GM03348 (cell line): ENCODE measurements at places on chromosomes 3 and 15.
A peak's percentile ranks its signal among the peaks of the same experiment; 100 is the strongest.

DNA sequence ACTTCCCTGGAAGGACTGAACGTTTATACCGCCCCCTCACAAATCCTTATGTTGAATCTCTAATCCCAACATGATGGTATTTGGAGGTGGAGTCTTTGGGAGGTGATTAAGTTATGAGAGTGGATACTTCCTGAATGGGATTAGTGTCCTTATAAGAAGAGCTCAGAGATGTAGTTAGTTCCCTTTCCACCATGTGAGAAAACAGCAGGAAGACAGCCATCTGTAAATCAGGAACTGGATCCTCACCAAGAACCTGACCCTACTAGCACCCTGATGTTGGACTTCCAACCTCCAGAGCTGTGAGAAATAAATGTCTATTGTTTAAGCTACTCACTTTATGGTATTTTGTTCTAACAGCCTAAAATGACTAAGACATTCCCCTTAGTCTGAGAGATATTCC, 33.3 kb upstream of the SACM1L start:
- DNase-seq, result no peak

DNA sequence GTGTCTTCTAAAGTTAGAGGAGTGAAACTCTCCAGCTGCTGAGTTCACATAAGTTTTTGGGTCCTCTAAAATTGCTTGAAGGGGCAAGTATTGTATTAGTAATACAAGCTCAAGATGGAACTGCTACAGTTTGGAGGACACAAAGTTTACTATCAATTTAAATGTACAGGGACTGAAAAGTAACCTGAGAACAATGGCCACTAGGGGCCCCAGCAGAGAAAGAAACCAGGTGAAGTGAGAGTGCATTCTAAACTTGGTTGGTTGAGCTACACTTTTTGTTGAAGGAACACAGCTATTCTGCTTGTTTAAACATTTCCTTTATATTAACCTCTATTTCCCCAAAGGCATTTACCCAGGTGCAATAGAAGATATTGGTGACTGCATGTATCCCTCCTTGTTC, 755.5 kb downstream of the GBE1 start:
- no peak for DNase-seq

DNA sequence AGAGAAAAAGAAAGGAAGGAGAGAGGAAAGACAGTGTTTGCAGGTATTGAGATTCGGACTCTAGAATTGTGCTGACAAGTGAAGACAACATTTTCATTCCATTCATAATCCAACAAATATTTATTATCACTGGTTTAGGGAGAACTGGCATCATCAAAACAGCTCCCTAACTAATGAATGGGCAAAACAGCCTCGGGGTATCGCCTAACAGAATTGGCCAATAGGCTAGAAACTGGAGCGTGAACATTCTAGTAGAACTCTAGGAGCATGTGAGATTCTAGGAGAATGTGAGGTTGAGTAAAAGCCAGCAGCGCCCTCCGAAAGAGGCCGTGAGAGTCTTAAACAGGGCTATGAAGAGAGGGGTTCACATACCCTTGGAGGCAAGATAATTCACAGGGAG, 221.8 kb upstream of the WNT5A start:
- DNase-seq, result no peak

DNA sequence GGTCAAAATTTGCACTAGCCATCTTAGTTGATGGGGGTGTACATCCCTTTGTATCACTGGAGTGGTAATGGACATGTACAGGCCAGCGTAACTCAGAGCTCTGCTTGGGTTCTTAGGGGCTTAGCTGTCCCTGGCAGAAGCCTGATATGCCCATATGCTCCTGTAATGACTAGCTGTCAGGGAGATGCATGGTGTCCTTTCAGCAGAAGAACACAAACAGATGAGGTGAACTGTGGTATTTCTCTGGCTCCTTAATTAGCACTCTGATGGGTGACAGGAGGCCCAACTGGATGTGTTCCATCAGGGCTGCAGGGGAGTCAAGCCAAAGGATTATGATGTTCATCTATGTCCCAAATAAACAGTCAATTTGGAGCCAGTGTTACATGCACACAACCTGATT, 774.5 kb downstream of the AGBL1 start:
- DNase-seq, result no peak

- DNase-seq, result peak; percentile 78
These were observed 6.3 kb downstream of the LRRC31 start for GRCh38 chr3:169863458-169863899.

- no peak for DNase-seq
These were observed 479.2 kb downstream of the LPP start for GRCh38 chr3:188633206-188633605.

DNA sequence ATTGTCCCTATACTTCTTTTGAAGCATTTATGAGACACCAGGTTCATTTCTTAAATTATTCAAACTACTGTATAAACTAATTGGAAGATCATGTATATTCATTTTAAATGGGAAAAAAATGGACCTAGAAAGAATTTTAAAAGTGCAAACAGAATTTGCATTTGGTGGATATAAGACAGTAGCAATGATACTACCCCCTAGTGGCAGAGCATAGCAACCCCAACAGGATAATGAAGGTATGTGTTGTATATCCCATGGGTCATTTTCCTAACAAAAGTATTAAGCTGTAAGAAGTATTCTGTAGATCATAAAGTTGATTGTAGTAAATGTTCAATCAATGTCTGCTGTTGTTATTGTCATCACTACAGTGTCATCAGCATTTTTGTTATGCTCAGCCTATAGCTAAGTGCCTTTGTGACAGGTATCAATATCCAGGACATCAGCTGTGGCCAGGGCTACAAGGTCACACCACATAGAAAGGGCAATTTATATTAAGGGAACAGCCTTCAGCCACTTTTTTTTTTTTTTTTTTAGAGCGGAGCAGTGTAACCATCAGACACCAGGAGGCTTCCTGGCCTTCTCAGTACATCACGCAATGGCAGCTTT, 175.8 kb downstream of the FOXB1 start:
- peak; percentile 64 for DNase-seq

- DNase-seq, result no peak
These were observed 39.2 kb upstream of the DLG1 start for GRCh38 chr3:197337656-197338055.

DNA sequence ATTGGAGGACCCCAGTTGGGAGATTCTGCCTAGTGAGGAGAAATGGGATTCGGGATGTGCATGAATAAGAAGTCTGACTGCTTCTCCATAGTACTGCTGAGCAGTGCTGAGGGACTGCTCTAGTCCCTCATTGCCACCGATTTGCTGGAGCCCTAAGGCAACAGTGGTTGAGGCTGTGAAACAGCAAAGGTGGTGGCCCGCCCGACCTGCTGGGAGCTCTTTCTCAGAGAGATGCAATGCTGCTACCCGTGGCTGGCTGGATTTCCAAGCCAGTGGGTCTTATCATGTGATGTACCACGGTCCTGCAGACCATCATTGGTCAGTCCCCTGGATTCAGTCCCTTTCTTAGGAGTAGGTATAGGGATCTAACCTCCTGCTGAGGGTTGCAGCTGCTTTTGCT, 42.6 kb upstream of the GCSAM start:
- DNase-seq, result no peak

DNA sequence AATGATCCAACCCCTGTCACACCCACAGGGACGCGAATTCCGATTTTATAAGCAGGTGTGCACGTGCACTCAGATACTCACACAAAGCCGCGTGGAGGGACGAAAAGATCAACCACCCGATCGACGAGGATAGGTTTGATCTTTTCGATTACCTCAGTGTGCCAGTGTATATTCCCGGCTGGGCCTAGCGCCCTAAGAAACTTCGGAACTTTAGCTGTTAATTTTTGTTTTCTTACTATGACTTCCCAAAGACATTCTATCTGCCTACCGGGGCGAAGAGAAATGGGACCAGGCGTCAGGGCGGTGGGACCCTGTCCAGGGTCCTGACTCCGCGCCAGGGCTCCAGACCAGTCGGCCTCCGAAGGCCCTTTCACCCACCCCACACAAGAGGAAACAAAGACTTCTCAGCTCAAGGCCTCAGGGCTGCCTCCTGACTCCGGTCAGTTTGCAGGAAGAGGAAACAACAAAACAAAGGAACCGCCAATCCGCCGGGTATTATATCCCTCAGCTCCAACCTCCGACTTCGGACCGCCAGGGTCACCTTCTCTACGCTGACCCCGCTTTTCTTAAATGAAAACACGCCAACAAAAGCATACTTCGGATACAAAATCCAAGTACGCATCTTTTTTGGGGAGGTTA, 6.8 kb downstream of the ONECUT1 start:
- no peak for DNase-seq

DNA sequence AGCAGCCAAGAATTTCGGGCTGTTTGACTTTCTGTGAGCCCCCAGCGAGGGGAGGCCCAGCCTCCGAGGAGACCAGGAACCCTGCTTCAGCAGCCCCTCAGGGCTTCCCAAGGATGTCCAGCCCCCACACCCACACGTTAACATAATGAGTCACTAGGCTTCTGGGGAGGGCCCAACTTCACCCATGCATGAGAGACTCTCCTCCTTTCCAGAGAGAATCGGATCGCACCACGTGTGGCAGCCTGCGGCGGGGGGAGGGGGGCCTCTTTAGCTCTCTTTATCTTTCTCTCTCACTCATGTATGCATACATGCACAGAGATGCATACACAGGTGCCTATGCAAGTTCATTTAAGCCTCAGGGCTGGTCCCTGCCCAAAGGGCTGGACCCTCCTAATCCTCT, 3.1 kb upstream of the AP2M1 start:
- peak; percentile 58 for DNase-seq

DNA sequence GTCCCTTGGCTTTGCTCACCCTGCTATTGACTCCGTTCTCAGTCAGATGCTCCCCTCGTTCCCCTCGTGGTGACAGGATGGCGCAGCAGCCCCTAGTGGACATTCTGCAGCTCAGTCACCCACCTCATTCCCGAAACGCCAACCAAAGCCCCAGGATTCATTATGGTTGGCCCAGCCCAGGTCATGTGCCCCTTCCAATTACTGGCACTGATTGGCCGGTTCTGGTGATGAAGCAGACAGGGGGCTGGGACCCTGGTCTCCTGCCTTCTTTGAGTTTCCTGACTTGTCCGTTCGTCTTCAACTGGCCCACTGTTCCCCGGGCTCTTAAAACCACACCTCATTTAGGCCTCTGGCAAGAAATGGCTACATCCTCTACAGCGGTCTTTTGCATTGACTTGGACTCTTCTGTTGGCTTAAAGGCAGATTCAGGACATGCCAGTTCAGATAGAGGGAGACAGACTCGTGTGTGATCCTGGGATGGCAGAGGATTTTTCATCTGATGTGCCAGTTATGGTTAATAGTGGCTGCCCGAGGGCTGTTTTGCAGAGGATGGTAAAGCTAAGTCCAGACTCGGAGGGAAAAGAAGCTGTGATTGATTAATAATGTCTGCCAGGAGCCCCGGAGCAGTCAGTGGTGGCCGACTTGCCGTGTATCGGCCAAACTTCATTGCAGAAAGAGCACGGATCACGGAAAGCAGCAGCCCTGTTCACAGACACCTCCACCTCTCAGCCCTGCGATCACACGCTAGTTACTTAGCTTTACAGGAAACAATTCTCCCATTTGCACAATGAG, 37.8 kb downstream of the LSM3 start:
- DNase-seq, result no peak

DNA sequence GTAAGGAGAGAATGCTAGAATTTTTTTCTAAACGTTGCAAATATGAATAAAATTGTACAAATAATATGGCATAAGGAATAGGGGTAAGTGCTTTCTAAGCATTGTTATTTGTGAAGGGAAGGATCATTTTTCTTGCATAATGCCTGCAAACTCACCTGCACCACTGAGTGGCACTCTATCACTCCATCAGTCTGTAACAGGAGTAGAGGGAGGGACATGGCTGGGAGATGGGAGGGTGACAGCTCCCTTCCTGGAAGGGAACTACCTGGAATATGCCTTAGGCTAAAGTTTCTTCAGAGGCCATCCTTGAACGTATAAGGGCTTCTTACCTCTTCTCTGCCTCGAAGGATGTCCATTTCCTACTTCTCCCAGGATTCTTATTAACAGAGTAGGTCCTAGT, 3.0 kb downstream of the NAALADL2 start:
- no peak for DNase-seq

GRCh38 chr15:69896606-69897005, 201.1 kb downstream of the TLE3 start:
- no peak for DNase-seq

GRCh38 chr15:96362755-96363651, 32.5 kb downstream of the NR2F2 start:
- no peak for DNase-seq

- DNase-seq, result no peak
These were observed 200.8 kb upstream of the GOLGA6L4 start for GRCh38 chr15:84034578-84035398.

- no peak for DNase-seq
These were observed 1.1 kb upstream of the FBLN2 start for GRCh38 chr3:13547591-13548371.

GRCh38 chr3:129077222-129077621, 16.6 kb downstream of the GP9 start:
- no peak for DNase-seq

GRCh38 chr15:98787936-98788757, 139.8 kb downstream of the IGF1R start:
- no peak for DNase-seq

DNA sequence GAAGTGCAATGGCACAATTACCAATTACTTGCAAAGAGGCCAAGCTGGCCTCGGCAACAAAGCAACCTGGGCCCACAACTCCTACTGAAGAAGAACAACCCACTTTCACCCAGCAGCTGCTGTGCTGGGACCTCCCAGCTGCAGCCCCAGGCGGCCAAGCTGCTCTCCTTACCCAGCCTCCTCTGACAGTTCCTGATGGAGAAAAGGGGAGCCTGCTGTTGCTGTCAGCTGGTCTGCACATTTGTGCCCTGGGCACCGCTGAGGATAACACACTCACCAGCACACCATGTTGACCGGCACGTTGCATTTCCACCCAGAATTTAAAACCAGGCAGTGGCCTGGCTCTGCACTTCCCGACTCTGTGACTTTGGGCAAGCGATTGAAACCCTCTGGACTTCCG, 33.6 kb downstream of the SSUH2 start:
- no peak for DNase-seq

DNA sequence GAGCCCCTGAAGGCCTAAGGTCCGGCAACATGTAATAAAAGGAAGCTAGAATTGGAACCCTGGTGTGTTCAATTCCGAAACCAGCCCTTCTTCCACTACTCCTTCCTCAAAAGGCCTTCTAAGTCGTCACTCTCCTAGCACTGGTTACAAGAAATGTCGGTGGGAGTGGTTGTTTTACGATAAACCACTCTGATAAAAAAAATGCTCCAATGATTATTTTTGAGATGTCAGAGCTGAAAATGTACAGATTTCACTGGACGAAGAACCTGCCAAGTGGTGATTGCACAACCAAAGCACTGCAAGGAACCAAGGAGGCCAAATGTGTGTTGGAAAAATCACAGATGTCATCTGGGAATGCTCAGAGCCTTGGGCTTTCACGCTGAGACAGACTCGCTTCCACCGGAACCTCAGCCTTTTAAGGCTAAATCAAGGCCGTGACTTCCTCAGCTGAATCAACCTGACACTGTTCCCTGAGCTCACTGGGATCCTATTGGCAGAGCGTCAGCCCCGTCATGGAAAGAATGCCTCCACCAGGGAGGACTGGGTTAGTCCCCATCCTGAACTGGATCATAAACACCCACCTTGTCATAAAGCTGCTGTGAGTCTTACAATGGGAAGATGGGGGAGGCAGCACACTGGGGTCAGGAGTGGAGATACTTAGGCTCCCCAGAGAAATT, 108.1 kb upstream of the THBS1 start:
- peak; percentile 78 for DNase-seq

- DNase-seq, result no peak
These were observed 64.6 kb downstream of the LYZL4 start for GRCh38 chr3:42345811-42346210.
